ENCODE measurements at places on chromosomes 4 and X. TPM values are rescaled to one million over a fixed set of nuclear protein-coding genes. Genes with fewer than 3 reads are reported as not detected.
A peak's percentile ranks its signal among the peaks of the same experiment; 100 is the strongest.

DNA sequence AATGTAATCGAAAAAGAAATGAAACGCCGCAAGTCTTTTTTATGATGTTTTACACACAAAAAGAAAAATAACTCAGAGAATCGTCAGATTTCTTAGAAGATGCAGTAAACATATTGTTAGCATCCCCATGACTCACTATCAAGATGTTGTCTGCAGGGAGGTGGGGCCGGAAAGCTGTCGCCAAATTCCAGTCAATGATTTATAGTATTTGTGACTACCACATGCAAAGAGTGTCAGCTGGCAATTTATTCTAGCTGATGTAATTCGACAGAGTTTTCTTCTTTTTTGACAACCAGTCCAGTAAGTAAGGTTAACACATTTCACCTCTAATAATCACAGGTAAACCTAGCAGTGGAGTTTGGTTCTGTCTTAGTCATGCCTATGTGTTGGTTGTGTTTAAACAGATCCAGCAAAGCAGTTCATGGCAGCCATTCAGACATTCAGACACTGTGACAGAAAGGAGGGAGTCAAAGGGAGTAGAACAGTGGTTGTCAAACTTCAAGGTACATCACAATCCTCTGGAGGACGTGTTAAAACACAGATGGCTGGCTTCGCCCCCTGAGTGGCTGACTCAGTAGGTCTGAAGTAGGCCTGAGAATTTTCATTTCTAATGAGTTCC, 19.8 kb upstream of the PPP1R2C start:
- no peak for DNase-seq
- H3K4me1 ChIP-seq: no peaks in the 10 kb centered on the region
- peak overlapping the region; percentile 51 for H3K27ac ChIP-seq
- H3K36me3 ChIP-seq: no peaks in the 10 kb centered on the region

PF4V1 gene
- not detected for total RNA-seq

GUCY1A1 gene
- 6.2 TPM for total RNA-seq

- peaks cover 3% of the 10 kb centered on the region for H3K27me3 ChIP-seq
- H3K36me3 ChIP-seq: no peaks in the 10 kb centered on the region
- H3K4me3 ChIP-seq: no peak overlapping the region
- no peaks in the 10 kb centered on the region for H3K4me1 ChIP-seq
- H3K27ac ChIP-seq: no peak overlapping the region
Measured at GRCh38 chr4:111230265-111230664, 607.4 kb upstream of the PITX2 start.

DNA sequence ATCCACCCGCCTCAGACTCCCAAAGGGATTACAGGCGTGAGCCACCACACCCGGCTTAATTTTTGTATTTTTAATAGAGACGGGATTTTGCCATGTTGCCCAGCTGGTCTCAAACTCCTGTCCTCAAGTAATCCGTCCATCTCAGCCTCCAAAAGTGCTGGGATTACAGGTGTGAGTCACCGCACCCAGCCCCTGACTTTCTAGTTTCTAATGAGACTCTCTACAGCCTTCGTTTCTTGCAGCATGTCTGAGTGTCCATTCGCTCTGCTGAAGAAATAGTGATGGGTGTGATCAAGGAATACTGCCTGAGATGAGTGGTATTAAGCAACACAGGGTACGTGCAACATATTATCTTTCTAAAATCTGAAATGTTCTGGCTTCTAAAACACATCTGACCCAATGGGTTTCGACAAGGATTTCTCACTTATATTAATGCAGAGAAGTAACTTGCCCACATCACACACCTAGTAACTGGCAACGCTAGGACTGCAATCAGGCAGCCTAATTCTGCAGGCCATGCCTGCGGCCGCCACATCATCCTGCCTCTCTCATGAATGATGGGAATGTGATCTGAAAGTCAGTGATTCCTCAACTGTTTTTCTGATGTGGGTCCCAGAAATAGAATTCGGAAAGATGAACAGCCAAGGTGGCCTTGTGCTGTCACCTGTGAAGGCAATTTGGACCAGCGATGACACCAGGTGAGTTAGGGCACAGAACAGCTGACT, 74.3 kb downstream of the RBM47 start:
- H3K4me1 ChIP-seq: peaks cover 28% of the 10 kb centered on the region
- H3K27me3 ChIP-seq: no peaks in the 10 kb centered on the region
- H3K36me3 ChIP-seq: no peaks in the 10 kb centered on the region
- H3K4me3 ChIP-seq: no peak overlapping the region

GRCh38 chr4:8350352-8350751, 80.8 kb downstream of the HTRA3 start:
- no peak overlapping the region for H3K27ac ChIP-seq
- peaks cover 18% of the 10 kb centered on the region for H3K4me1 ChIP-seq
- peak; percentile 56 for DNase-seq
- H3K4me3 ChIP-seq: no peak overlapping the region

TXK gene
- total RNA-seq: 1.3 TPM

DNA sequence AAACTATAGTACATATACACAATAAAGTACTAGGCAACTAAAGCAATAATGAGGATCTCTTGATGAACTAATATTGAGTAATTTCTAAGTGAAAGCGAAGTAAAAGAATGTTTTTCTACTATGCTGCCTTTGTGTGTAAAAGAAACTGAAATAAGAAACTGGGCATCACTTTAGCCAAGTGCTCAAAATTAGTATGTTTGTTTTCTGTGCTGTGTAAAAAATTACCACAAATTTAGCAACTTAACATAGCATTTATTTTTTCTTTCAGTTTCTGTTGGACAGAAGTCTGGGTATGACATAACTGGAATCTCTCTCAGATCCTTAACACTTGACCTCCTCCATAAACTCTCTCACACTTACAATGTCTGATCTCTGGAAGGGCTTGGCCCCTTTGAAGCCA, 687.1 kb upstream of the MAGEB2 start:
- no peaks in the 10 kb centered on the region for H3K36me3 ChIP-seq
- no peaks in the 10 kb centered on the region for H3K4me1 ChIP-seq
- no peak overlapping the region for H3K4me3 ChIP-seq
- no peak for DNase-seq

DNA sequence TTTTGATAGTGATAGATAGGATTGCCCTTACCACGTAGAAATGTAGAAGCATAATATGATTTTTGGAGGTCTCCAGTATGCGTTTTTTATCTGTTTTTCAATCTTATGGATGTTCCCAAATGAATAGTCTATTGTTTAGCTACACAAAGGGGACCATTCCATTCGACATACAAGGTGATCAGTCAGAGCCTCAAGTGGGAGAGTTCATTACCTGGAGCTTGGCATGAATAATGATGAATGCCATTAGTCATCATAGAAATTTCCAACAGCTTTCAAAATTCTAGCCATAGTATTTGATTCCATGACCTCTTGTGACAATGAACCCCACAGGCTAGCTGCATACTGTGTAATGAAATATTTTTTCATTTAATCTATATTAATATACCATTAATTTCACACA, 123.6 kb downstream of the PDHA2 start:
- no peak overlapping the region for H3K4me3 ChIP-seq
- H3K27ac ChIP-seq: no peak overlapping the region
- no peaks in the 10 kb centered on the region for H3K36me3 ChIP-seq
- H3K27me3 ChIP-seq: peaks cover 5% of the 10 kb centered on the region
- no peaks in the 10 kb centered on the region for H3K4me1 ChIP-seq

DCLK2 gene
- 24.9 TPM for total RNA-seq

LYAR gene
- total RNA-seq: 18.6 TPM

- peaks cover 10% of the 10 kb centered on the region for H3K4me1 ChIP-seq
- H3K36me3 ChIP-seq: peaks cover 6% of the 10 kb centered on the region
- DNase-seq: no peak
- H3K27ac ChIP-seq: no peak overlapping the region
- H3K27me3 ChIP-seq: no peaks in the 10 kb centered on the region
Measured at GRCh38 chr4:113881256-113881655, 98.2 kb downstream of the ARSJ start.

DNA sequence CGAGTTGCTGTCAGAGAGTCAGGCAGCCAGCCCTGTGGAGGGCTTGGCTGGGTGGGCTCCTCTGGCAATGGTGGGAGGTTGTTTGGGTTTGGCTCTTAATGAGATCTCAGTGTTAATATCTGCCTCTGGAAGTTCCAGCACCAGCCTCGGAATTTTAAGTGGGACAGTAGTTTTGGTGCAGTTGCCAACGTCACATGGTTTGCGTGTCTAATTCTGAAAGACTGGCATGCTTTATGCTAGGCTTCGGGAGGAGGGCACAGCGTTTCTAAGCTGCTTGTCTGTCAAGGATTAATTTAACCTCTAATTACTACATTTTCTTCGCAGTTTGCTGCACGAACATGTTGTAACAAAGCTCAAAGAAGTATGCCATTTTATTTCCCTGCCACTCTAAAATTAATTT, 9.2 kb downstream of the MAMLD1 start:
- H3K36me3 ChIP-seq: no peaks in the 10 kb centered on the region
- no peak overlapping the region for H3K4me3 ChIP-seq
- peaks cover 12% of the 10 kb centered on the region for H3K4me1 ChIP-seq
- no peaks in the 10 kb centered on the region for H3K27me3 ChIP-seq

- DNase-seq: no peak
- peak overlapping the region; percentile 96 for H3K27ac ChIP-seq
- H3K27me3 ChIP-seq: no peaks in the 10 kb centered on the region
- peak overlapping the region; percentile 92 for H3K4me3 ChIP-seq
- peaks cover 5% of the 10 kb centered on the region for H3K36me3 ChIP-seq
Measured at GRCh38 chr4:177441061-177441802, 1.0 kb downstream of the AGA start.

DNA sequence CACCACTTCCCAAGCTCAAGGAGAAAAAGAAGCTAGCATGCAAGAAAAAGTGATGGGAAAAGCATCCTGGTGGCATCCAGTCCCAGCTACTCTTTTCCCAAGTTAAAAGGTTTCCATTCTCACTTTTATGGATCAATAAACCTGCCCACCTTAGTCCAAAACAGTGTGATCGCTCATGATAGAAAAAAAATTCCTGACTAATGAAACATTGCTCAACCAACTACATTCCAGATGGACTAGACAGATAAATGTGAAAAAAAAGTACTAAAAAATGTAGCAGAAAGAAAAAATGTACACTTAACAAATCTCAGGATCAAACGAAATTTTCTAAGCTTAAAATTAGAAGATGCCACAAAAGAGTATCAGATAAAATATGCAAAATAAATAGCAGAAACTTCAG, 312.2 kb downstream of the TMA16 start:
- no peak overlapping the region for H3K4me3 ChIP-seq
- peaks cover 6% of the 10 kb centered on the region for H3K27me3 ChIP-seq
- DNase-seq: no peak
